Cardiac septum (tissue), 1 donor: ENCODE measurements at places on chromosomes 2 and 18. TPM values are rescaled to one million over a fixed set of nuclear protein-coding genes. Genes with fewer than 3 reads are reported as not detected.

Gene MAL
- 8.3 TPM for total RNA-seq

Gene ZSWIM2
- not detected for total RNA-seq

Gene PSMA8
- not detected for total RNA-seq

Gene GNAL
- 1.1 TPM for total RNA-seq

DNA sequence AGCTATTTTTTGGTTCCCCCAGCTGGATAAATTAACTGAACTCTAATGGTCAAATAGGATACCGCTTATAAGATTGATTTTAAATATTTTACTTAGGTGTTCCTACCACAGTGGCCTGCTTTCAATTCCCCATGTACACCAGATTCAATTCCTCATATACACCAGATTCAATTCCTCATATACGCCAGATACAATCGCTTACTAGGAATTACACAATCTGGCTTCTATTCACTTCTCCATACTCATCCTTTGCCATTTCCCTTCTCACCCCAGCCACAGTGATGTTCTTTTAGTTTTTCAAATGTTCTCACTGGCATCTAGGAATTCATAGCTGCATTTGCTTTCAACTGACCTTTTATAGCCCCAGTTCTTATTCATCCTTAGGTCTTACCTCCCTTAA is 66.5 kb downstream of the SLC40A1 start:
- no peak for DNase-seq

DNA sequence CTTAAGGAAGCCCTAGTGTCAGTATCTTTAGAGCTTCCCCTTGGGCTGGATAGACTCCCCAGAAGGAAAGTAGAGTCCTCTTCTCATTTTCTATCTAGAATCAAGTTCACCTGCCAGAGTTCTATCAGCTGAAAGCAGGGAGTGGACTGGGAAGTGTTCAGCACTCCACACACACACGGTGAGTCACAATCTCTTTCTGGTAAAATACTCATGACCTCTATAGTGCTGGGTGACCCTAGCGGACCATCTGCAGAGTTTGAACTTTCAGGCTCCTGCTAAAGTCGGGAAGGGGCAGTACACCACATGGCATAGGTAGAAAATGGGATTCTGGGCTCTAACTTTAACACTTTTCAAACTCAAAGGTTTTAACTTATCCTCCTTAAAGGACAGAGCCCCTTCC is 43.3 kb downstream of the SAP130 start:
- DNase-seq: no peak

DNA sequence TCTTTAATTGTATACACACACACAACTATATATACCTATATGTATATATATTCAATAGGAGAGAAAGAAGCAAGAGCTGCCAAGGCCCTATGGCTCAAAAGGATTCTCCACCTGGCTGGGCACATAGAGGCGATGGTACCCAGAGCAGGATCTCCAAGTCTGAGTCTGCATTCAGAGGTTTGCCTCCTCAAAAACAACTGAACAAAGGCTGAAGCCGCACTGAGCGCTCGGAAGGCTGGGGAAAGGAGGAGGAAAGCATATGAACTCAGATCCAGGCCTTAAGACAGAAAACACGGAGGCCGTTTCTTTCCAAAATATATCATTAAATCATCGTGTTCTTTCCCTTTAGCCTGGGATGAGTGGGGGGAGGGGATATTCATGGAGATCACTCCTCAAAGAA is 3.6 kb downstream of the HOXD12 start:
- DNase-seq: no peak

GRCh38 chr2:66306483-66306882 is 128.4 kb upstream of the MEIS1 start:
- no peak for DNase-seq

- no peak for DNase-seq
Measured at GRCh38 chr2:216236486-216236885, 127.3 kb downstream of the XRCC5 start.

GRCh38 chr2:234422273-234422732 is 74.6 kb downstream of the ARL4C start:
- no peak for DNase-seq

DNA sequence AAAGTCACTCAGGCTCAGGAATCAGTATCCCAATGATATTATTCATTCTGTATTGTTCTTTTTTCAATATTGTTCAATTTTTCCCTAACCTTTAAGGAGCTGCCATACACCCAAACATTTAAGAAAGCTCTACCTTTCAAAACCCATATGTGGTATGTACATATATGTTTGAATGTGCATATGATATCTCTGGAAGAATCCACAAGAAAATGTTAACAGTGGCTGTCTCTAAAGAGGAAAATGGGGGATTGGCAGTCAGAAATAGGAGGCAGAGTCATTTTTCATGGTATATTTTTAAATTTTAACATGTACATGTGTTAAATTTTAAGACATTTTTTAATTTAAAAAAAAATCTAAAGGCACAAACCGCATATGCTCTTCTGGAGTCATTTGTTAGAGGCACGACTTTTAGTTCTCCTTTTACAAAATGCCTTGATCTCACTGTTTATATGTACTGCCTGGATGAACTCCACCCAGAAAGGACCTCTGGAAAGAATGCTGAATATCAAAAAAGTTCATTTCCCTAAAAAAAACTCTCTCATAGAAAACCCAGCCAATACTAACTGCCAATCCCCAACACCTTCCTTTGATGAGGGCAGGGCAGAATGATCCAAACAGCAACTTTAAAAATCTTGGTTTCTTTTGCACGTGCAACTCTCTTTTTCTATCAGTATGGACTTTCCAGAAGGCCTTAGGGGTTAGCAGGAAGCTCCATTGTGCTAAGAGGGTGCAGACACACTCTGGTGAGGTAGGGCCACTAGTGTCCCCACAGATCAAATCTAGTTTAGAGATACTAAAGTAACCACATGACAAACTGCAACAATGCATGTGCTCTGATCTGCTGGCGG is 23.6 kb downstream of the KCTD1 start:
- DNase-seq: no peak

DNA sequence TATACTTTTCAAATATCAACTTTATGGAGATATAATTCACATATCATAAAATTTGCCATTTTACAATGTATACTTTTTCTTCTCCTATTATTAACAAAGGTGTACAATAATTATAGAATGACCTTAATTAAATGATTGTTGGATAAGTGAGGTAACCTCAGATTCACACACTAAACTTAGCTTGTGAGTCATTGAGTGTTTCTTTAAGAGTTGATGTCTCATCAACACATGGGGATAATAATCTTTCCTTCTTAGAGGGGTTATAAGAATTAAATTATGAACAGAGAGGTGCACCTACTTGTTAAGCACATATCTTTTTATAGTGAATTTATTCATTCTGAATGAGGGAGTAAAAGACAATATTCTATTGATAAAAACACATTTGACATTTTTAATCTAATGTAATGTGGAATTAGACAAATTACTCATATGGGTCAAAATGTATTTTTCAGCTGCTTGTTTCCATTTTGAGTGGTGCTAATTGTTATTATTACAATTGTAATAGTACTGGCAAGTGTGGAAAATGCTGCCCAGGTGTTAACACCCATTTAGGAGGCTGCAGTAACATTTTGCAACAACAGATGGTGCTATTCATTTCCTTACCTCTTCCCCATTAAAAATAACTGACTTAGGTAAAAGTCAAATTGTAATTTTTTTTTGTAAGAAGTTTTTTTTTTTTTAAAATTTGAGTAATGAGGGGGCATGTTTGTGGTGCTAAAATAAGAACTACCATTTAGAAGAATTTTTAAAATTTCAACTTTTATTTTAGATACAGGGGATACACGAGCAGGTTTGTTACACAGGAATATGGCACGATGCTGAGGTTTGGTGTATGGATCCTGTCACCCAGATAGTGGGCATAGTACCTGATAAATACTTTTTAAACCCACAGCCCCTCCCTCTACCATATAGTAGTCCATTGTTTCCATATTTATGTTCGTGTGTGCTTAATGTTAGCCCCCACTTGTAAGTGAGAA is 32.1 kb upstream of the DYNAP start:
- no peak for DNase-seq

GRCh38 chr2:230430957-230431910 is 15.2 kb downstream of the SP100 start:
- no peak for DNase-seq

GRCh38 chr2:174588463-174588862 is 9.1 kb downstream of the WIPF1 start:
- no peak for DNase-seq

GRCh38 chr2:12560618-12561017 is 156.1 kb upstream of the TRIB2 start:
- DNase-seq: no peak

GRCh38 chr2:168835969-168836368 is 33.5 kb downstream of the NOSTRIN start:
- DNase-seq: no peak

DNA sequence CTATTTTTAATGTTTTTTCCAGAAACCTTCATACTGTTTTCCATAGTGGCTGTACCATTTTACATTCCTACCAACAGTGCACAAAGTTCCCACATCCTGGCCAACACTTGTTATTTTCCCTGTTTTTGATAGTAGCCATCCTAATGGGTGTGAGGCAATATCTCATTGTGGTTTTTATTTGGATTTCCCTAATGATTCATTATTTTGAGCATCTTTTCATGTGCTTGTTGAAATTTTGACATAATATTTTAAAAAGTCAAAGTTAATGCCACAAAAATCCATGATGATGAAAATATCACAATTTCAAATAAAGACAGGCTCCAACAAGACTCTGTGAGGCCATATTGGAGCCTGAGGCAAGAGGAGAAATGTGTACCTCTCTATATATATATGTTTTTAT is 50.2 kb downstream of the VWA3B start:
- DNase-seq: no peak

- DNase-seq: no peak
Measured at GRCh38 chr2:232238108-232238507, 140.4 kb upstream of the ALPP start.
